RWPE2 (cell line): ENCODE measurements at places on chromosomes 1 and 21.

DNA sequence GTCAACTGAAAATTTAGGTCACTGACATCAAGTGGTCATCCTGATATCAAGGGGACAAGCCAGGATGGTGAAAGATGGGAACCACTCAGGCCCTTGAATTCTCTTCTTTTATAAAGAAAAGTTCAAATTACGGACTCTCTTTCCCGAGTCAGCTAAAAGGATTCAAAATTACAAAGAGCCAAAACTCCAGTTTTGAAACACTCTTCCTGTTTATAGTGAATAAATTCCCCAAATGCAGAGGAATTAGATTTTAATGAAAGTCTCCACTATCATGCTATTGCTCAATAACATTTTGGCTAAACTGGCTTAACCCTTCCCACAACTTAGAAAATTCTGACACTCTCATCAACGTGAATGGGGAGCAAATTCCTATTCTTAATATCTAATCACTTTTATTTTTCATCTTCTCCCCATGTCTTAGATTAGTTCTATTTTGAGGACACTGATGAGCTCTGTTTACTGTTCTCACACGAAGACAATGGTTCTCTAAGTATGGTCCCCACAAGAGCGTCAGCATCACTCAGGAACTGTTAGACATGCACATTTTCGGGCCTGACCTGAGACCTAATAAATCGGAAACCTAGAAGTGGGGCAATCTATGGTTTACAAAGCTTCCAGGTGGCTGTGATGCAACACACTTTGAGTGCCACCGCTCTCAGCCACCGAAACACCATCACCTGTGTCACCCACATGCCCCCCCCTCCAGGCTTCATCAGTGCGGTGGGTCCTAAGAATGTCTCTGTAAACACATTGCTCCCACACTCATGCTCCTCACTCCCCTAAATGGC, 64.4 kb upstream of the TIAM1 start:
- DNase-seq: no peak

DNA sequence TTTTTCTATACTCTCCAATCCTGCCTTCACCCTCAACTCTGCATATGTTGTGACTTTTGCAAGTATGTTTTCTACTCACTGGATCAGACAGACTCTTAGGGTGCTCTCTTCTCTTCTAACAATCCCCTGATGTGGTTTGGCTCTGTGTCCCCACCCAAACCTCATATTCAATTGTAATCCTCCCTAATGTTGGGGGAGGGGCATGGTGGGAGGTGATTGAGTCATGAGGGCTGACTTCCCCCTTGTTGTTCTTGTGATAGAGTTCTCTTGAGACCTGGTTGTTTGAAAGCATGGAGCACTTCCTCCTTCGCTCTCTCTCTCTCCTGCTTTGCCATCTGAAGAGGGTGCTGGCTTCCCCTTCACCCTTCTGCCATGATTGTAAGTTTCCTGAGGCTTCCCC, 148.9 kb upstream of the IGSF21 start:
- no peak for DNase-seq

DNA sequence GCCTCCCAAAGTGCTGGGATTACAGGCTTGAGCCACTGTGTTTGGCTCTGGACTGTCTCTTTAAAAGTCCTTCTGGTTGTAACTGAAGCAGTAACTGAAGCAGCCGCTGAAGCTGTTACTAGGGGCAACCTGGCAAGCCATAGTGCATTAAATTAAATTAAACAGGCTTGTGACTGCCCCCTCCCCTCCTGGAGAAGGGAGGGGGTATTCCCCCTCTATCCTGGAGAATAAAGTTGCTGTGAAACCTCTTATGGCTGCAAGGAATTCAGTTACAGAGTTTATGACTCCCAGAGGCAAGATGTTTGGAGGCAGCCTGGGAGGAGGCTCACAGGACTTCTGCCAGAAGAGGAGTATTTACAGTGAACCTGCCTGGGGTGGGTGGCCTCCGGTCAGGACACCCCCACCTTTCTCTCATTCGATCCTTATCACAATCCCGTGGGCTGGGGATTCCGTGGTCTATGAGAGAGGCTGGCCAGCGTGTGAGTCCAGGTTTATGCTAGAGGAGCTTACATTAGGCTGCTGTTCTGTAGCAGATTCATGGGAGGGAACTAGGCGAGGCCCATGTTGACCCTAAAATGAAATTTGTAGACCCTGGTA, 8.3 kb downstream of the TTC22 start:
- no peak for DNase-seq

- peak; percentile 84 for DNase-seq
These were observed at the start of gene PTPN14 for GRCh38 chr1:214551436-214552173. TSS of gene PTPN14 (minus strand) at chr1:214551602. CDS start at chr1:214464803, 86,799 bp downstream.

DNA sequence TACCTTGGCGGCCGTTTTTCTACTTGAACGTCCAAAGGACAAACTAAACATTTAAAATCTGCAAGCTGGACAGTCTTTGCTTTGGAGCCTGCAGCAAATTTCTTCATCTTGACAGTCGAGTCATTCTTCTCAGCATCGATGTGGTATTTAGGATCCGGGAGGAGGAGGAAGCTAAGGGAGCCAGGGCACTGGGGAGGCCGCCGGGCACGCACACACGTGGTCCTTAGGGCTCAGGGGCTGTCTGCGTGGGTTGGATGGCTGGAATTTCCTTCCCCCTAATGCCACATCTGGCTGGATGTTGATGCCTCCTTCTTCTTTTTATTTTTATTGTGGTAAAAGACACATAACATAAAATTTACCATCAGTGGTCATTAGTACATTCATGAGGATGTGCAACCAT, 300.9 kb downstream of the CAMTA1 start:
- no peak for DNase-seq

DNA sequence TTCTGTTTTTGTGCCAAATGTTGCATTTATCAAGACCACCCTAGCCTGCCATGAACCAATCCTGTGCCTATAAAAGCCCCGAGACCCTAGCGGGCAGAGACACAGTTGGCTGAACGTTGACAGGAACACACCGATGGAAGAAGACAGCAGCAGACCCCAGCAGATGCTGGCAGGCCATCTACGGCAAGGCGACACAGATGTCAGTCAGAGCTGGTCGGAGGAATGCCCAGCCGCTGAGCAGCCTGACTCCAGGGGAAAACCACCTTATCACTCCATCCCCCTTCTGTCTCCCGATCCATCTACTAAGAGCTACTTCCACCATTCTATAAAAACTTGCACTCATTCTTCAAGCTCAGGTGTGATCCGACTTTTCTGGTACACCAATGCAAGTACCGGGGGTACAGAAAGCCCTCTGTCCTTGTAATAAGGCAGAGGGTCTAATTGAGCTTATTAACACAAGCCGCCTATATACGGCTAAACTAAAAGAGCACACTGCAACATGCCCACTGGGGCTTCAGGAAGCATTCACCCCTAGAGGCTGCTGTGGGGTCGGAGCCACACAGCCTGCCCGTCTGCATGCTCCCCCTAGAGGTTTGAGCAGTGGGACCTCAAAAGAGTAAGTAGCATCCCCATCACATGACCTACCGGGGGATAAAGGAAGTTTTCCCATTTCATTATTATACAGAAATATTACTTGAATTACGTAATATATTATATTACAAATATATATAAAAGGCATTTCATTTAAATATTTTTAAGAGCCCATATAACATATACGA, 1156.3 kb upstream of the B3GALT2 start:
- DNase-seq: no peak

- DNase-seq: no peak
These were observed 1.2 kb downstream of the TRIT1 start for GRCh38 chr1:39882152-39882551.

GRCh38 chr1:165678509-165678908, 19.9 kb downstream of the ALDH9A1 start:
- DNase-seq: no peak

DNA sequence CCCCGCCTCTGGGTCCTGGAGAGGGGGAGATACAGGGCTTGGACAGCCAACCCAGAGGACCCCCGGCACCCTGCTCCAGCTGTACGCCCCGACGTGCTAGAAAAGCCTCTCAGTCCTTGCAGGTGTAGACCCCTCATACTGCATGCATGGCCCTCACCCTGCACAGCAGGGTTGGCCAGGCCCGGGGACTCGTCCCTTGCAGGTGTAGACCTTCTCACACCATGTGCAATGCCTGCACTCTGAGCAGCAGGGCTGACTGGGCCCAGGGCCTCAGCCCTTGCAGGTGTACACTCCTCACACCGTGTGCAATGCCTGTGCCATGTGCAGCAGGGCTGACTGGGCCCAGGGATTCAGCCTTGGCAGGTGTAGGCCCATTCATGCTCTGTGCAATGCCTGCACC, 26.8 kb downstream of the WNT9A start:
- DNase-seq: no peak

- no peak for DNase-seq
These were observed 69.1 kb downstream of the TGFB2 start for GRCh38 chr1:218414060-218414728.

DNA sequence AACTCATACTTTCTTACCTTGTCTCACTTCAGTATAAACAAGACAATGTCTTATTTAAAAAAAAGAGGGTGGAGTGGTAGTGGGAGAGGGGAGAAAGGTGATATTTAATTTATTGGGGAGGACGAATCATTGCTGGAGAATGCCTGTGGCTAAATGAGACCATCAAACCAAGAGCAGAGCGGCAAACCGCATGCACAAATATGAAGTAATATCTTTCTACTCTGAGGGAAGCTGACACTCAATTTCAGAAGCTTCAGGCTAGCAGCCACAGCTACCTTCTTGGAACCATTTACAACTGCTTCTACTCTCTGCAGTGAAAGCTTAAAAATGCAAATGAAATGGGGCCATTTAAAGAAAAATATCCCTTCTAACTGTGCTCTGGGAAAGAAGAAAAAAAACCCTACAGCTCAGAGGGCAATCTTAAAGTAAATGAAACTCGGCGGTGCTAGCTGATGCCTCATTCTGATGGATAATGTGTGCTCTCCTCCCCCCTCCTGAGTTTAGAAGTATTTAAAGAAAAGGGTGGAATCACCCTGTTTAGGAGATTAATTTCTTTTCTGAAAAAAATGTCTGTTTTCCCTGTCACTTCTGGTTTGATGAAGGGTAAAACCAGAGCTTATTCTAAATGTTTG, 178.2 kb upstream of the CAMK1G start:
- DNase-seq: no peak

DNA sequence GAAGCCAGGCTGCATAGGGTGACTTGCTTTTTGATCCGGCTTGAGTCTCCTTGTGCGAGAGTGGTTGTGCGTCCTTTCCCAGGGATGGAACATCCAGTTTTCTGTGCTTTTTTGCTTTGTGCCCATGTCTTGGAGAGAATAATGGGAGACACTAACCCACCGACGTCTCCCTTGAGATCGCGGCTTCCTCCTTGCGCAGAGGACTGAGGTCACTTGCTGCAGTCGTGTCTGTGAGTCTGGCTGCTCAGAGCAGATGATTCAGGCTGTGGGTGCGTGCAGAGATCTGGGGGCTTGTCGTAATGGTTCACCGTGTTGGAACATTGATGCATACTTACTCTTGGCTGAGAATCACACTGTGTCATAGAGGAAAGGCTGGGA, 164.5 kb upstream of the CACNA1E start:
- no peak for DNase-seq

DNA sequence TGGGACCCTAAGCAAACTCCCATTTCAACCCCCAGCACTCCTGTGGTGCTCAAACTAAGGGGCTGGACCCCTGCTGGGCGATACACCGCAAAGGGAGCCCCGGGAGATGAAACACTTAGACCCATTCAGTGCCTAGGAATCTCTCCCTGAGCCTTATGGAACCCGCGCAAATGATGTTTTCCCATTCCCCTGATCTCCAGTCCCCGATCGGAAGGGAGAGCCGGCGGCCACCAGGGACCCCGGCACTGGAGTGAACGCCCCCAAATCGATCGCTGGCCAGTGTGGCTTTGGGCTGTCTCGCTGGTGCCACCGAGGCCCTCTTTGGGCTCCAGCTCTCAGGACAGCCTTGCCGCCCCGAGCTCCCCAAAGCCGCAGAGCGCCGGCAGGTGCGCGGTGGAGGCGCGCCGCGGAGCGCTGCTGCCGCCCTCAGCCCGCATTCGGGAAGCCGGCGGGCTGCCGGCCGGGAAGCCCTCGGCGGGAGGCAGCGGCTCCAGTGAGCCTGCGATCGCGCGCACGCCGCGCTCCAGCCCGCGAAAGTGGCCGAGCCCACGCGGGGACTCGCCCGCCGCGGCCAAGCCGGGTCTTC, 1.1 kb downstream of the PLXNA2 start:
- no peak for DNase-seq

GRCh38 chr1:202593845-202594244, 116.4 kb downstream of the SYT2 start:
- DNase-seq: peak; percentile 91

GRCh38 chr1:78168306-78168705, 122.5 kb downstream of the GIPC2 start:
- DNase-seq: no peak

- no peak for DNase-seq
These were observed 115.1 kb downstream of the TRIM33 start for GRCh38 chr1:114395863-114396262.

DNA sequence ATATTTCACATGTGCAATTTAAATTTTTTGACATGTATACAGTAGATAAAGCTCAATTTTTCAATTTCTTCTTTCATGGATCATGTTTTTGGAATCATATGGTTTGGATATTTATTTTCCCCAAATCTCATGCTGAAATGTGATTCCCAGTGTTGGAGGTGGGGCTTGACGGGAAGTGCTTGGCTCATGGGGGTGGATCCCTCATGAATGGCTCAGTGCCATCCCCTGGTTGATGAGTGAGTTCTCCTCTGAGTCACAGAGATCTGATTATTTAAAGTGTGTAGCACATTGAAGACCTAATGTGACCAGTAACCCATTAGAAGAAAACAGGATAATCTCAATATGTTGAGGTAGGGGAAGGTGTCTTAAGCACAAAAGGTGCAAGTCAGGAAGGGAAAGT, 9.1 kb upstream of the IFI16 start:
- DNase-seq: peak; percentile 74

- no peak for DNase-seq
These were observed 48.5 kb upstream of the ACOT11 start for GRCh38 chr1:54499360-54500106.

DNA sequence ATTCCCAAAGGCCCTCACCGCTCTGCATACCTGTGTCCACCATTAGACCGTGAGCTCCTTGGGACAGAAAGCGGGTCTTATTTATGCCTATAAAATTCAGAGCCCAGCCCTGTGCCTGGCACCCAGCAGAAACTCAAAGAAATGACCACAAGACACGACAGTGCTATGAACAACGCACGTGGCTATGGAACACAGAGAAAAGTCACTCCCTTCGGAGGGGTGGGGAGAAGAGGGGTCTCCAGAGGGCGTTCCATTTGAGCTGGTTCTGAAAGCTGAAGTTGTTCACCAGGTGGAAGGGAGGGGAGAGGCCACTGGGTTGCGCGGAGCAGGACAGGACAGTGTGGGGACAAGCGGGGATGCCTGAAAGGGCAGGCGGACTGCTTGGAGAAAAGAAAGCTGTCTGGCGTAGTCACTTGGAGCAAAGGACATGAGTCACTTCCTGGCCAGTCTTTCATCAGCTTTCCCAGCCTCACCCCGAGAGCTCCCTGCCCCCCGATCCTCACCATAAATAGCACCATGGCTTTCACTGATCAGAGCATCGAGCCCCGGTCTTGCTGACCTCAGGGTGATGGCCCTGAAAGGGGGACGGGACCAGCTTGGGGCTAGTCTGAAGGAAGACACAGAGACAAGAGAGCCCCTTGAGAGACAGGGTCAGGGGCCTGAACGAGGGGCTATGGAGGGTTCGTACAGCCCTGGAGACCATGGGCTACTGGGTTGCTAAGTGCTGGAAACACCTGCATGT, 28.5 kb downstream of the ECE1 start:
- DNase-seq: no peak

- DNase-seq: no peak
These were observed 41.4 kb downstream of the TMCO4 start for GRCh38 chr1:19758227-19758830.
